ENCODE measurements at places on chromosomes 16 and 17.

- no peak for DNase-seq
Measured at GRCh38 chr17:4174556-4174955, 31.6 kb downstream of the CYB5D2 start.

- no peak for DNase-seq
Measured at GRCh38 chr17:31733326-31733725, 125.7 kb downstream of the COPRS start.

DNA sequence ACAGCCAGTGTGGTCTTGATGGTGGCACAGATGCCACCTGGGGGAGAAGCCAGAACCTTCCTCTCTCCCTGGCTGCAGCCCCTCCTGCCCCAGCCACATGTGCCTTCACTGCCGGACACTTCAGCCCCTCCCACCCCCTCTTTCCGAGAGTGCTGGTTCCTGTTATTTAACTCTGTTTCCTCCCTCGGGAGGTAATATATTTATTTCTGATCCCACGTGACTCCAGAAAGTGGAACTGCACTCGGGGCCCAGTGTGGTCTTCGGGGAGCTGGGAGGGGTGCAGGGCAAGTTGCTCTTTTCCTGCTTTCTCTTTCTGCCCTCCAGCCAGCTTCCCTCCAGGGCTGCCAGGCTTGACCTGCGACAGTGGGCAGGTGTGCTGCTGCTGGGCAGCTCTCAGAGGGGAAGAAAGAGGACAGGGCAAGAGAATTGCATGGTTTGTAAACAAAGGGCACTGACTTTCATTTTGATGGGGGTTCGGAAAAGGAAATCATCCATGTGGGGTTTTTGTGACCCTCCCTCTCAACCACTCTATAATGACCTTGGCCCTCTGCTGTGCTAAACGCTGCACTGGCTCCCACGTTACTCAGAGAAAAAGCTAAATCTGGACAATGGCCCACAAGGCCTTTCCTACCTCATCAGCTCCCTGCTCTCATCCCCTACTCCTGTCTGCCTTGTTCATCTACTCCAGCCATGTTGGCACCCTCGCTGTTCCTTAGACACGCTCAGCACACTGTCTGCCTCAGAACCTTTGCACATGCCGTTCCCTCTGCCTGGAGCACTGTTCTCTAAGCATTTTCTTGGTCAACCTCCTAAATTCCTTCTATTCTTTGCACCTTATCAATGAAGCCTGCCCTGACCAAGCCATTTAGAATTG, 8.2 kb upstream of the CIITA start:
- no peak for DNase-seq

GRCh38 chr17:62805234-62805633, 2.9 kb downstream of the MARCHF10 start:
- DNase-seq = no peak

- DNase-seq = no peak
Measured at GRCh38 chr16:81708266-81709015, 70.7 kb upstream of the PLCG2 start.

DNA sequence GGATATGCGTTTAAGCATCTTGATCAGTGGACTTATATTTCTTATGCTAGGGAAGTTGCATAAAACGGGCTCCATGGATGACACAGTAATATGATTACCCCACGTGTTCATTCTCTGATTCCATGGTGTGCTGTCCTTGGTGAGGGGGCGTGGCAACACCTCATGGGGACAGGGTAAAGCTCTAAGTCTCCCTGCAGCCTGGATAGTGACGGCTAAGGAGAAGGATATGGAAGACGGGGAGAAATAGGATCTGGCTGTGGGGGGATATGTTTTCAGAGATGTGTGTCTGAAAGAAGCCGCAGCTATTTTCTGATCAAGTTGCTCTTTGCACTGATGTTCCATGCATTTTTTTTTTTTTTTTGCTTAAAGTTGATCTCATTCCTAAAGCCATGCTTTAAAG, 84.3 kb downstream of the MARCHF10 start:
- DNase-seq = no peak

DNA sequence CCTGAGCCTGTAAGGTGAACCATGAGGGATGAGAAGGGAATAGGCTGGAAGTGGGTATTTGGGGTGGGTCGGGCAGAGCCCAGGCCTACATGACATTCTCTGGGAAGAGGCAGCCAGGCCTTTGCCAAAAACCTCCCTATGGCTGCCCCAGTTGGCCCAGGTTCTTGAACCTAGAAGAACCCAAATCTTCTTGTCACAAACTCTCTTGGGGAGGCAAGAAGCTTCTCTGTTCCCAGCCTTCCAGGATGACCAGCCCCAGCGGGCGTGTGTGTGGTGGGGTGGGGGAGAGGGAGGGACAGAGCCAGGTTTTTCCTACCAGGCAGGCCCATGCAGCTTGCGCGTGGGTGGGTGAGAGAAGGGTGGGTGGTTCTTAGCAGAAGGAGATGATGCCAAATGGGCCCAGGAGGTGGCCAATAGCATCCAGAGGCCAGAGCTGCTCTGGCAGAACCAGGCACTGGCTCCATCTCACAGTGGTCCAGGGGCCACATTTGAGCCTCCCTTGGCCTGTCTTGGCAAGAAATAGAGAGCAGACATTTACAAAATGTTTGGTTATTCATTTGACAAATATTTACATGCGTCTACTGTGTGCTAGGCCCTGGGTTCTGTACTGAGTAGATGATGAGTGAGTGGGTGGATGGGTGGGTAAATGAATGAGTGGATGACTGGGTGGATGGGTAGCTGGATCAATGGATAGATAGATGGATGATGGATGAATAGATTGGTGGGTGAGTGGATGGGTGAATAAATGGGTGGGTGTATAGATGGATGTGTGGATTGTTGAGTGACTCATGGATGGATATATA, 44.3 kb upstream of the PLCG2 start:
- no peak for DNase-seq

DNA sequence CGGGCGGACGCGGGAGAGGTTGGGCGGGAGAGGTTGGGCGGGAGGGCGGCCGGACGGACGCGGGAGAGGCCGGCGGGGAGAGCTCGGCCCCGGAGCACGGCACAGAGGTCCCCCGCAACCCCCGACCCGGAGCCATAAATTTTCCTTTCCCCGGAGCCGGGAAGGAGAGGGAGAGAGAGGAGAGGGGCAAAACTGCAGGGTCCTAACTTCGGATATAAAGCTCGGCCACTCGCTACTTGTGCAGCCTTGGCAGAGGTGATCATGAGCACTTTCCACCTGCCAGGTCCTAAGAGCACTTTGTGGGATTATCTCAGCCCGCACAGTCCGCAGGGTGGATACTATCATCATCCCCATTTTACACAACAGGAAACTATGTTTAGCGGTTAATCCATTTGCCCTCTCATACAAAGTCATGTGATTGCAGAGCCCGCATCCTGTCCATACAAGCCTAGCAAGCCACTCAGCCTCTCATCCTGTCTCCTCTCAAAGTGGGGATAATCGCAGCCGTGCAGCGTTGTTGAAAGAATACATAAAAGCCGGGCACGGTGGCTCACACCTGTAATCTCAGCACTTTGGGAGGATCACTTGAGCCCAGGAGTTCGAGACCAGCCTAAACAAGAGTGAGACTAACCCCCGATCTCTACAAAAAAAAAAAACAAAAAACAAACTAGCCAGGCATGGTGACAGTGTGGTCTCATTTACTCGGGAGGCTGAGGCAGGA, 780 bp upstream of the DCAKD start:
- peak; percentile 33 for DNase-seq

DNA sequence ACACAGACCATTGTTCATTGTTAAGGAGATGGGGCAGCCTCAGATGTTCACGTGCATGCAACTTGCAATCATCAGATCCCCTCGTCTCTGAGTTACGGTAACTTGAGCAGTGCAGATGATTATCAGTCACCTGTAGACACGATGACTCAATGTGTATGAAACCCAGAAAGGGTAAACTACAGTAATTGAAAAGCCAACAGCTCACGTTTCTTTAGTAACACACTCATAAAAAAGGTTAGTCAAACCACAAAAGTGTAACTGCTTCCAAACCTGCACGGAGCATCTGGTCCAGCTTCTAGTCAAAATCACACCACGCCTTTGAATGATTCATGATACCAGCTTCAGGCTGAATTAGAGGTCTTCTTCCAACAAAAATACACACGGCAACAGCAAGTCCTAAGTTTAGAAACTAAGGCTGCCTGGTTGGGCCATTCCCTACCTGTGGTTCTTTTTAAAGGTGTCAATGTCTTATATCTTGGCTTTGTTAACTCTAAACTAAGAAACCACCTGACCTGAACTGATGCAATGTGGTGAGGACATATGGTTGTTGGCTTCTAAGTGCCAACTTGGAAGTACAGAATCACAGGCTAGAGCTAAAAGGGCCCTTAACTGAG, 32.3 kb downstream of the GRB7 start:
- peak; percentile 25 for DNase-seq

GRCh38 chr17:29143894-29144293, 36.3 kb downstream of the MYO18A start:
- no peak for DNase-seq

GRCh38 chr16:58885528-58886170, 151.5 kb upstream of the GOT2 start:
- no peak for DNase-seq

- no peak for DNase-seq
Measured at GRCh38 chr17:17315142-17315821, 12.1 kb downstream of the NT5M start.

GRCh38 chr16:53031323-53031942, 21.3 kb downstream of the CHD9NB start:
- DNase-seq = no peak
